COLO829 (cell line): ENCODE measurements at places on chromosomes 1 and 21.

DNA sequence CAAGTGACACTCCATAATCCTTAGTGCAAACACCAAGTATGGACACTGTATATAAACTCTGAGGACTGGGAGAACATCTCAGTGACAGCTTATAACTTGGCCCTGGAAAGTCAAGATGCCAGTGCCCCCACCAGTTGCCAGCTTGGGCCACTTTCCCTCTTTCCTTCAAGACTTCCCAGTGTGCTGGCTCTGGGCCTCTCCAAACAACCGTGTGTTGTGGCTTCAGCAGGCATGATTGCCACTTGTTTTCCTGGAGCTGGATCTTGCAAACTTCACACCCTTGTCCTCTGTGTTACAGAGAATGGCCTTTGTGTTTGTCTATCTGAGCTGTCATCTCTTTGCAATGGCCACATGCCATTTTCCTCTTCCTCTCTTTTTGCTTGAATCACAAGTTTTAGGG lies 37.0 kb downstream of the CCDC185 start:
- DNase-seq: no peak

DNA sequence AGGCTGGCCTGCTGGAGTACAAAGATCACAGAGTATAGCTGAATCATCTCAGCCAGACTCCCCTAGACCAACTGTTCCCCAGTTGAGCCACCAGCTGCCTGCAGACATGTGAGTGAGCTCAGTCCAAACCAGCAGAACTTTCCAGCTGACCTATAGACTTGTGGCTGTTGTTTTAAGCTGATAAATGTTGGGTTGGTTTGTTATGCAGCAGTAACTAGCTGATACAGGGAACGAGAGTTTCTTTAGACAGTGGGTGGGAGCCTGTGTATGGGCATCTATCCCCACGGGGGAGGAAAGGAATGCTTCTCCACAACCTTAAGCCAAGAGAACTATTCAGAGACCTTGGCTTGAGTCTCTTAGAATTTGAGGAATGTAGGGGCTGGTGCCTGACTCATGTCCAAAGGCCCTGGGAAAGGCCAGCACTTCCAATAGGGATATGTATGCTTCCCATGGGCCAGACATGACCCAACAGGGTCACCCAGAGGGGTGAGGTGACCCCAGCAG lies 30.1 kb downstream of the SLC1A7 start:
- no peak for DNase-seq

DNA sequence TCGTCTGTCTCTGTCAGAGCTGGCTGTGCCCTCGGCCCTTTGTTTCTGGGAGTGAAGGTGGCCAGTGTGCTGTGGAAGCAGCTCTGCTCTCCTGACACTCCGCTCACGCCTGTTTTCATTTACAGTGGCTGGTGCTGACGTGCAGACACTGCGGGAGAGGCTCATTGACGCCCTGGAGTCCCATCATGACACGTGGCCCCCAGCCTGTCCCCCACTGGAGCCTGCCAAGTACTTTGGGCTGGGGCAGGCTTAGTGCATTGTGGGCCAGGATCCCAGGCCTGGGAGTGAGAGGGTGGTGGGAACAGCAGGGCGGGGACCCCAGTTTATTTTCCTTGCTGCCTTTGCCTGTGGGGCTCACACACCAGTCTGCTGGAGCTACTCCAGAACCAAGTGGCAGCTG lies 21.1 kb downstream of the QSOX1 start:
- DNase-seq: no peak

DNA sequence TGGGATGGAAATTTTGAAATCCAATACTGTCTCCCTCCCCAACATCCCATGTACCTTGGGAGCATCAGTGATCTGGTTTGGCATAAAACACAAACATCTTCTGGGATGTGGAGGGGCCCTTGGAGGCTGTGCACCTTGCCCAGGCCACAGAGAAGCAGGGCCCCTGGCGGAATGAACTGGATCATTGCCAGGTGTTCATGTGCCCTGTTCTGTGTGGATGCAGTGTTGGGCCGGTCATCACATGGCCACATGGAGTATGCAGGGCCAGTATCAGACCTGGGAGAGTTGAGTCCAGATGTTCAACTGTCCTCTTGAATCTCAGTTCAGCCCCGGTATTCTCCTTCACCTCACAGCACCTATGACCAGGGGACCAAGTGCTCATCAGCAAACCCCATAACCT lies 26.9 kb downstream of the ARHGEF10L start:
- no peak for DNase-seq

GRCh38 chr1:69568421-69569174 lies 876 bp downstream of the LRRC7 start:
- DNase-seq: no peak

GRCh38 chr1:4973341-4973740 lies 318.9 kb downstream of the AJAP1 start:
- DNase-seq: no peak

- DNase-seq: no peak
Measured at GRCh38 chr1:239315631-239316217, 70.6 kb upstream of the CHRM3 start.

GRCh38 chr1:227786673-227787512 lies 28.6 kb upstream of the PRSS38 start:
- no peak for DNase-seq

GRCh38 chr1:184629266-184629665 lies 125.4 kb downstream of the EDEM3 start:
- DNase-seq: peak; percentile 91

DNA sequence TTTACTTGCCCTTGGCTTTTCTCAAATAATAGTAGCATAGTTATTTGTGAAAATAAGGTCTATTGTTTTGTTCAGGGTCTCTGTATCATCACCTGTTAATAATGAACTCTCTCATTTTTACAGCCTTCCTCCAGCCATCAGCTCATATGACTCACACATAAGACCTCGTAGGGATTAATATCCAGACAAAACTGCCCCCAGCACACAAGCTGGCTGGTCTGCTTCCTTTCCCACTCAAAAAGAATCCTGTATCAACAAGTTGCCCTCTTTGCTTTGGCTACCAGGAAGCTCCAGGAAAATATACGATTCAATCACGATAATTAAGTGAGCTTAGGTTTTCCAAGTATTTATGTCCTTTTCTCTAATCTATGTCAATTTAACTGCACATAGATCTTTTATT lies 119.2 kb downstream of the DMRTB1 start:
- DNase-seq: no peak

- no peak for DNase-seq
Measured at GRCh38 chr1:166974647-166975345, 544 bp downstream of the ILDR2 start.

GRCh38 chr1:198499588-198499987 lies 40.9 kb downstream of the ATP6V1G3 start:
- DNase-seq: no peak

- DNase-seq: no peak
Measured at GRCh38 chr1:220013497-220013896, 32.8 kb downstream of the EPRS1 start.

DNA sequence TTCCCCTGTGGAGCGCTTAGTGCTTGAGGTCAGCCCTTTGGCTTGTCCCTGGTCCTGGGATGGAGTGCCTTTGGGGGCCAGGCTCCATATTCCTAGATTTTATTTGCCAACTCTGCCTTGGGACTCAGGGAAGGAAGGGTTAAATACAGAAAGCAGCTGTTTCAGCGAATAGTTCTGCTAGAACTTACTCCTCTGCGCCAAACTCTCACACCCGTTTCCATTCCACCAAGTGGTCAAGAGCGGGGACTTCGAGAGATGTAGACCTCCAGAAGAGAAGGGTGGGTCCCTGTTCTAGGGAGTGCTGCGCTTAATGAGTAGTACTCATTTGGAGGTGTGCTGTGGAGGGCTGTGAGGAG lies 704 bp upstream of the TOMM40L start:
- no peak for DNase-seq

DNA sequence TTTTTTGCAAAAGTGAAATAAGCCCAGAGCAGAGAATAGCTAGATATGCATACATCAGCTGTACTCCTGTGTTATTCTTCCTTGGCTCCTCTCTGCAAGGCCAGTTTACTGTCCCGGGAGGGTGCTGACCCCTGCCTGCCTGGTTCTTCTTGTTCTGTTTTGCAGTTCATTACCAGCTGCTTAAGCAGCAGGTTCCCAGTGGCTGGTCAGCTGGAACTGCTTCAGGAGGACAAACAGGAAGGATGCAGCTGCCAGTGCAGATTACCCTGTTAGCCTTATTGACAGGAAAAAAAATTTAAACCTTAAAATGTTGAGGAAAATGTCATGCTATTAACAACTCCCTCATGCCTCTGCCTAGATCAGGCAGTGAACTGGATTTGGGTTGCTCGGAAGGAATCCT lies 16.0 kb upstream of the LRIG2 start:
- no peak for DNase-seq

GRCh38 chr1:30537279-30537678 lies 186.1 kb downstream of the MATN1 start:
- DNase-seq: no peak

GRCh38 chr21:26961698-26962097 lies 5.2 kb downstream of the ADAMTS5 start:
- DNase-seq: no peak

DNA sequence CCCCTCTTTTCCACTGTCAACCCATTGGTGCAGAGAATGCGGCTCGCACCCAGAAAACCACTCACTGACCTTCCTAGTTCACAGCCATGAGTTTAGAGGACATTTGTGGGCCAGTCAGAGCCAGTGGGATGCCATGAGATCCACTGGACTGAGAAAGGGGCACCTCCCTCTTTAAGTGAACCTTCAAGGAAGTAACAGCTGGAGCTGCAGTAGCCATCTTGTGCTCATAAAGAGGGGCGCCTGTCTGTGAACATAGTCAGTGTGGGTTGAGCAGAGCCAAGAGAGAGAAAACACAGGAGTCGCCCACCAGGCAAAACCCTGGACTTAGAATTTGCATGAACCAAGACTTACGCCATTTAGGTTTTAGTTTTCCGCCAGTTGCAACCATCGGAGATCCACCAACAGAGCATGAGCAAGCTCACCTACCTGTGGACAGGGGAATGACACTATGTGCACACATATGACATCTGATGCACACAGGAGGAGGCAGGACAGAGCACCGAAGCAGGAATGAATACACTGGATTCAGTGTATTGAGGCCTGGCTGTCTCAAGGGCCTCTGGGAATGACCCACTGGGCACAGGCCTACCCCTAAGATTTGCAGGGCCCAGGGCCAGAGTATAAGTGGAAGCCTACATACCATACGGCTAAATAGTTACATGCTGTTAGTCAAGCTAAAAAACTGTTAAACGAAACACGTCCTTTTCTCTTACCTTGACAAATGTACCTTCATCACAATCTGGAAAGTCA lies 151.6 kb downstream of the GRIK3 start:
- DNase-seq: no peak

DNA sequence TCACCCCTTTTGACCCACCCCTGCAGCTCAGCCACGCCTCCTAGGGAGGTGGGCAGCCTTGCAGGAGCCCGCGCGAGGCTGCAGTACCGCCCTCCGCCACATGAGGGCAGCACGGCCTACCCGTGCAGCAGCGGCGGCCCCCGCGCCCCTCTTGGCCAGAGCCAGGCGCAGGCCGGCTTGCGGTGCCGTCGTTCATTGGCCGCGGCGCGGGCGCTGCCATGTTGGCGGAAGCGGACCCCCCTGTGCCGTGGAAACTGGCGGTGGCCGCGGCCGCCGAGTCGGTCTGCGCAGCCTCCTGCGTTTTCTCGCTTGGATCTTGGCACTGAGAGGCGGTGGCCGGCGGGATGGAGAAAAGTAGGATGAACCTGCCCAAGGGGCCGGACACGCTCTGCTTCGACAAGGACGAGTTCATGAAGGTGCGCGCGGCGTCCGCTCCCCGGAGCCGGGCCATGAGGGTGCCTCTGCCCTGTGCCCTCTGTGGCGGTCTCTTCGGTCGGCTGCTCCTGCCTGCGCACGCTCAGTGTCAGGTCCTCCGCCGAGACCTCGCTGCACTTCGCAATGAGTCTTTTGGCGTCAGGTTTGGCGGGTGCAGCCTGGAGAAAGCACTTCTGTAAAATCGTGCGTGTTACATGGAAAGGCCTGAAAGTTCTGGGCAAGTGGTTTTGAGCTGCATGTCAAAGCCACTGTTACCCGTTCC lies at the start of gene COG2:
TSS of gene COG2 (plus strand) at position 219 of the 697 bp plus-strand sequence. CDS start at position 345, 126 bp downstream.
- DNase-seq: peak; percentile 94

GRCh38 chr1:153877112-153877511 lies 45.7 kb downstream of the GATAD2B start:
- no peak for DNase-seq

GRCh38 chr1:197199923-197200271 lies 53.4 kb upstream of the ASPM start:
- no peak for DNase-seq

DNA sequence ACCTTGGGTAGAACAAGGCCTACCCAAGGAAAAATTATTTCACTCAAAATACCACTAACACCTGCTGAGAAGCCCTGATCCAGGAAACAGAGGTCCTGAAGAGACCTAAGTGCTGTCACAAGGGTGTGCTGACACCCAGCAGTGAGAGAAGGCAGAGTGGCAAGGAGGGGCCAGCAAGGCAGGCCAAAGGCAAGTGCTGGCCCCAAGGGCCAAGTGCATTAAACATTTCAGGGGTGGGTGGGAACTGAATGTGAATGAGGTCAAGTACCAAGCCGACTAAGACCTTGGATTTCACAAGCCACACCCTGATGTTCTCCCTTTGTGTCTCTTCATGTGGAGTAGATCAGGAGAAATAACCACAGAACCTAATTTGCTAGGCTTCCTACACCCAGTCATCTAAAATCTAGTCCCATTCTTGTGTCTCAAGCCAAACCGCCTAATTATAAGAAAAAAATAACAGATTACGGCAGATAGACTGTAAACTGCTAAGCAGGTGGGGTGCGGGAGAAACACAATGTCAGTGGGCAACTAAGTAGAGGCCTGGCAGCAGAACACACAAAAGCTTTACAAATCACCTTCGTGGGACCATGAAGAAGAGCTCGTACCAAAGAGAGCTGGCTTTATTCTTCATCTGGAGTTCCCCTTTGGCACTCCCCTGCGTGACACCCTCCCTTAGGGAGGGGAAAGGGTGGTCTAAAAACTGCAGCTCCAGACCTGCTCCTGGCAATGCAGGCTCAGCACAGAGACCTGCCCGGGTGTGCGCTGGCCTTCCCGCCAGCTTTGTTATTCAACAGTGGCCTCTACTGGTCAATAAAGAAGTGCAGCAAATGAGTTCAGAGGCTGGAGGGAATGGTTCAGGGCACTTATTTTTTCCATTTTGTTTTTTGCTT lies 8.7 kb downstream of the UBE2G2 start:
- DNase-seq: peak; percentile 78

DNA sequence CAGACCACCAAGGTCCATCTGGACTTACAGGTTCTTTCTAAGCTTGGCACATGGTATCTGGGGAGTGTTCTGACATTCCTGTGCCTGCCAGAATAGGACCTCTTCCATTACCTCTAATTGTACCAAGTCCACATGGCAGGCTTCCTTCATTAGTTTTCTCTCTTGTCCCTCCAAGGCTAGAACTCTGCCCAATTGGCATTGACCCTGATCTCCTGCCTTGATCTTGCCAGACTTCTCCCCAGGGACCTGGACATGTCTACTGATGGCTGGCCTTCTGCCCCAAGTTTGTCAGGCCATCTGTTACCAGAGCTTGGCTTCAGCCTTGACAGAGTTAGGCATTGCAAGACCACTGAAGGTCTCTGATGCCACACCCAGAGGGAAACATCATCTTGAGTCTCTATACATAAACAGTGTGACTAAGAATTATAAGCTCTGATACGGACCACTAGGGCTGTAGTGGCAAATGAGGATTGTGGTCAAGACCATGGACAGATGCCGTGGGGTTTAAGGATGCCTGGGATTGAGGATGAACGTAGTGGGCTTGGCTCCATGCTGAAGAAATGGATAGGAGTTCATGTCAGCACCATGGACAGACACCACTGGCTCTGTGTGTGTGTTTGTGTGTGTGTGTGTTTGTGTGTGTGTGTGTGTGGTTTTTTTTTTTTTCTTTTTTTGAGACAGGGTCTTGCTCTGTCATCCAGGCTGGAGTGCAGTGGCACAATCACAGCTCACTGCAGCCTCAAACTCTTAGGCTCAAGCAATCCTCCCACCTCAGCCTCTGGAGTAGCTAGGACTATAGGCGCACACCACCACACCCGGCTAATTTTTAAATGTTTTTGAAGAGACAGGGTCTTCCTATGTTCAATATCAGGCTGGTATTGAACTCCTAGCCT lies 19.5 kb upstream of the PSMB2 start:
- no peak for DNase-seq
